ENCODE measurements at places on chromosomes 5 and 9.
A peak's percentile ranks its signal among the peaks of the same experiment; 100 is the strongest.

DNA sequence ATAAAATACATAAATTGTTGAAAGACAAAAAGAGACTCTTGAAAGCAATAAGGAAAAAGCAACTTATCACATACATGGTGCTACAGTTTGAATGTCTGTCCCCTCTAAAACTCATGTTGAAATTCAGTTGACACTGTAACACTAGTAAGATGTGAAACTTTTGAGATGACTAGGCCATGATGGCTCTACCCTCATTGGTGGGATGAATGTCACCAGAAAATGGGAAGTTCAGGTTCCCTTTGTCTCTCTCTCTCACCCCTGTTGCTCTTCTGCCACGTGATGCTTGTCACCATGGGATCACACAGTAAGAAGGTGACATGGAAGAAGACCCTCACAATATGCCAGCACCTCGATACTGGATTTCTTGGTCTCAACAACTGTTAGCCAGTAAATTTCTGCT is 50.3 kb upstream of the SPTLC1 start:
- DNase-seq = no peak

DNA sequence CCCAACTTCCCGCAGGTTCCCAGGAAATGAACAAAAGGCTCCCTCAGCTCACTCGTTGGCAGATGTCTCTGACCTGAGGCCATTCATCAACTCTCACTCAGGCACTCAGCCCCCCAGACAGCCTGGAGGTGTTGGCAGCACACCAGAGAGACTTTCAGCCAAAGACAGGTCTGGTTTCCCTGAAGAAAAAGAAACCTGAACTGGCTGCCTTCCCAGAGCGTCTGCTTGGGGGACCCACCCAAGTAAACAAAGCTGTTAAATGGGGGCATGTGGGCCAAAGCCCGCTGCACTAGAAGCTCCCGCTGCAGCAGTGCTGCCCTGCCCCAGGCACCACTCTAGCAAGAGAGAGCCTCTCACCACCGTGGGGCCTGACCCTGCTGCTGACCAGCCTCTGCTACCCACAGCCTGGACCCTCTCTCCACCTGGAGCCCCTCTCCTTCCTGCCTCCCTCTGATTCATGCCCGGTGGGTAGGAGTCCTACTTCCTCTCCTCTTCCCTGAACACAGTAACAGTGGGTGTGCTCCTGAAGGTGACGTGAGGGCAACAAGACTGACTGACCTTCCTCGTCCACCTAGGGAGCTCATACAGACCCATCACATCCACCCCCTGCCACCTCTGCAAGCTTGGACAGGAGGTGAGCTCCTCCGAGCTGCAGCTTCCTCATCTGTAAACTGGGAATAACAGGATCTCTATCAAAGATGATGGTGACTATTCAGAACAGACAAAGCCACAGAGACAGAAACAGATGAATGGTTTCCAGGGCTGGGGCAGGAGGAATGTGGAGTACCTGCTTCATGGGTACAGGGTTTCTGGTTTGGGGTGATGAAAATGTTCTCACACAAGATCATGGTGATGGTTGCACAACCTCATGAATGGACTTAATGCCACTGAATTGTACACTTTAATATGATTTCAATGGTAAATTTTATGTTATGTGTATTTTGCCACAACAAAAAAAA is 31.0 kb upstream of the GABRP start:
- no peak for DNase-seq

DNA sequence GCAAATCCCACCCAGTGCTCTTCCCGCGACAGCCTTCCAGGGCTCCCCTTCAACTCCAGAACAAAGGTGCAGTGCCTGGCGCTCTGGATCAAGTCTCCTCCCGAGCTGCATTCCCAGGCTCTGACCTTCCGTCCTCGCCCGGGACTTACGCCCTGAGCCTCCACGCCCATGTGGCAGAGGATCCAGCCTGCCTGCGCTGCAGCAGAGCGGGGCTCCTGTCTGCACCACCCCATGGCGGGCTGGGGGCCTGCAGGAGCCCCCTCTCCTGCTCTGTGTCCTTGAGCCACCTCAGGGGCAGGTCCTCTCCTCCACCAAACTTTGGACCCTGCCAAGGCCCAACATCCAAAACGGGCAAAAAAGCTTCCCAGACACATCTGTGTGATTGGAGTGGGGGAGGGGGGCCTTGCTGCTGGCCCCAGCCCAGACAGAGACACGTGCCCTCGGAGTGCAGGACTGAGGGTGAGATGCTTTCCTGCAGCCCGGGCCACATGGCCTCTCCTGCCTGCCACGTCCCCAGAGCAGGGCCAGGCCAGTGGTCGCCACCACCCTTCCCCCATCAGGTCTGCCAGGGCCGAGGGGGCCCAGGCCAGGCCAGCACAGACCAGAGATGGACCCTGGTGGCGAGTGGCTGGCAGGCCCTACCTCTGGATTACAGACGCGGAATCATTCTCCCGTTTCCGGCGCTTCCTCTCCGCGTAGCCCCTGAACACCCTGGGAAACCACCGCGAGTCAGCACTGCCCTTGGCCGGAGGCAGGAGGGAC is 4.4 kb downstream of the NSMF start:
- DNase-seq = peak; percentile 68

GRCh38 chr5:135834639-135835529 is at the start of gene SLC25A48:
SLC25A48 (plus strand) TSS chr5:135834663; CDS start chr5:135834848, 185 bp downstream.
- DNase-seq = peak; percentile 88

DNA sequence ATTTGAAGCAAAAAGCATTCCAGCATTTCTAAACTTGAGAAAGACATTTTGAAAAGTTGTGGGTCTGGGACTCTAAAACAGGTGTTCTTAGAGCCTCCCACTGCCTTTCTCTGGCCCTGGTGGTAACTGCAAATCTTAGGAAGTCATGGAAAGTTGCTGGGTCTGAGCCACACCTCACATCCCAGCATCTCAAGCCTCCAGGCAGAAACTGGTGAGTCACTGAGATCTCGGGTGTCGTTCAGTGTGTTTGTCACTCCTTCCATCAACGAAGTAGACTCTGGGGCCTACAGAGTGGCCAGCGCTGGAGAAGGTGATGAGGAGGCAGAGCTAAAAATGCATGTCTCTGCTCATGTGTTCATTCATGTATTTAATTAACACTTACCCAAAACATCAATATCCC is 59.6 kb upstream of the C5orf58 start:
- DNase-seq = no peak

DNA sequence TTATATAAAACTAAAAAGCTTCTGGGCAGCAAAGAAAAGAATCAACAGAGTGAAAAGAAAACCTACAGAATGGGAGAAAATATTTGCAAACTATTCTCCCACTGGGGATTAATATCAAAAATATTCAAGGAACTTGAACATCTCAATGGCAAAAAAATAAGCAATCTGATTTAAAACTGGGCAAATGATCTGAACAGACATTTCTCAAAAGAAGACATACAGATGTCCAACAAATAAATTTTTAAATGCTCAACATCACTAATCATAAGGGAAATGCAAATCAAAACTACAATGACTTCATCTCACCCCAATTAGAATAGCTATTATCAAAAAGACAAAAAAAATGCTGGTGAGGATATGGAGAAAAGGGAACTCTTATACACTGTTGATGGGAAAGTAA is 57.2 kb upstream of the SSBP2 start:
- DNase-seq = no peak

GRCh38 chr5:1508659-1509290 is 15.0 kb downstream of the LPCAT1 start:
- DNase-seq = no peak

DNA sequence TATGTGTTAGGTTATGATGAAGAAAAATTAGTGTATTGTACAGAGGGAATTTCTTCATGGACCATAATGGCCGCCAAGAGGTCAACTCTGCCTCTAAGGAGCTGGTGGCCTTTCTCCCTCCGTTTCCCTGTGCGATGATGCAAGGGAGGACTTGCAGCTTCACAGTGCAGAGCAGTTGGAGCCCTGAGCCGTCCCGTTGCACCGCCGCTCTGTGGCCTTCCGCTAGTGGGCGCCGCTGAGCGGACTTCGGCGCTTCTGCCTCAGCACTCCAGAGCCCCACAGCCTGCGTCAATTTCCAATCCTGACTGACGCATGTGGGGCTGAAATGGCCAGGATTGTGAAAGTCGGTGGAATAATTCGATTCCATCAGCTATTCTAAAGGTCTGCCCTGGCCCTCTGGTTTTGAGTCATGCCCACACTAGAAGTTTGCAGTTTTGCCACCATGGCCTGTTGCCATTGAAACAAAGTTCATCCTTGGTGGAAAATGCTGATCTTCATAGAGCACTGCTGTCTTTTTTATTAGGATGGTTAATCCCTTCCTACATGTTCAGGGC is 22.7 kb upstream of the LECT2 start:
- no peak for DNase-seq

DNA sequence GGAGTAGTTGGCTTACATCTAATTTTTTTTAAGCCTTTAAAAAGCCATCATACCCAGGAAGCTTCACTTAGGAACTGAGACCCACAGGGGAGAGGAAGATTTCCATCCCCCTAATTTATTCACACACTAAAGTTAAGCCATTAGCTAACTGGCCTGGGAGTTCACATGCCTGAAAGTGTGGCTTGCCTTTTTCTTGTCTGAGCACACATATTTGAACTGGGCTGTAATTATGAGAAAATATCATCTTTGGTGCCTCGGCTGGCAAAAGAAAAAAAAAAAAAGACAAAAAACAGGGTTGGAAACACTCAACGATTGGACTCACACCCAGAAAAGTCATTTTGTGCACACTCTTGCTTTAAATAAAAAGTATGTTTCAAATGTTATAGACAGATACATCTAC is 847.3 kb downstream of the MAT2B start:
- no peak for DNase-seq

DNA sequence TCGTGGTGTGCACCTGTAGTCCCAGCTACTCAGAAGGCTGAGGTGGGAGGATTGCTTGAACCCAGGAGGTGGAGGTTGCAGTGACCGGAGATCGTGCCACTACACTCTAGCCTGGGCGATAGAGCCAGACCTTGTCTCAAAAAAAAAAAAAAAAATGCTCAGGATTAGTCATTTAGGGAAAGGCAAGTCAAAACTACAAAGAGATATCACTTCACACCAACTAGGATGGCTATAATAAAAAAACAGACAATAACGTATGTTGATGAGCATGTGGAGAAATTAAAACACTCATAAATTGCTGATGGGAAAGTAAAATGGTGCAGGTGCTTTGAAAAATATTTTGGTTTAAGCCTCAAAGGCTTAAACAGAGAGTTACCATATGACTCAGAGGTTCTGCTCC is 6.3 kb upstream of the ANKRD34B start:
- DNase-seq = no peak

DNA sequence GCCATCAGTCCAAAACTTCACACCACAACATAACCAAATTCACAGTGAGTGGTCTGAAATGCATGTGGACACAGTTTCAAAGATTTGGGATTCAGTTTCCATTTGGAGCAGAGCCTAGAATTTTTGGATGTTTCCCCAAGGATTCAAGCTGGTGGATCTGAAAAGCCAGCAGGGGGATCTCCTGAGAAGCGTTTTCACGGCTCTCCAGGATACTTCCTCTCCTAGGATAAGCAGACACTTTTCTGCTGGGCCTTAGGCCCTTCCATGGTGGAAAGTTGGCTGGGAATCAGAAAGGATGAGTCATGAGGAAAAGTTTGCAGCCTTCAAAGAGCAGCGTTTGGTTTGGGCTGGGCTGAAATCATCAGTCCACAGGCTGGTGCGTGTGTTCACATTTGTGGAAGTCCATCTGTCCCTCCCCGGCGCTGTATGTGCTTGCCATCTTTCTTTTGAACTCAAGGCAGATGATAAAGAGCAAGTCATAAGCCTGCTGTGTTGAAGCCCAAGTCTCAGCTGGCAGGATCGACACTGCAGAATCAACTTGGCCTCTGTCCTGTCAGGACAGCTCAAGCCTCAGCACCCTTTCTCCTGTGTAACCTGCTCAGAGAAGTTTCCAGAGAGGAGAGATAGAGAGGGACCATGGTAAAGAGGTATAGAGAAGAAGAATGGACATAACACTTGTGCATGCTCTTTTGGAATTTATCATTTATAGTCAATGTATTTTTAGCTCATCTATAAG is 152.6 kb upstream of the MSX2 start:
- peak; percentile 95 for DNase-seq

DNA sequence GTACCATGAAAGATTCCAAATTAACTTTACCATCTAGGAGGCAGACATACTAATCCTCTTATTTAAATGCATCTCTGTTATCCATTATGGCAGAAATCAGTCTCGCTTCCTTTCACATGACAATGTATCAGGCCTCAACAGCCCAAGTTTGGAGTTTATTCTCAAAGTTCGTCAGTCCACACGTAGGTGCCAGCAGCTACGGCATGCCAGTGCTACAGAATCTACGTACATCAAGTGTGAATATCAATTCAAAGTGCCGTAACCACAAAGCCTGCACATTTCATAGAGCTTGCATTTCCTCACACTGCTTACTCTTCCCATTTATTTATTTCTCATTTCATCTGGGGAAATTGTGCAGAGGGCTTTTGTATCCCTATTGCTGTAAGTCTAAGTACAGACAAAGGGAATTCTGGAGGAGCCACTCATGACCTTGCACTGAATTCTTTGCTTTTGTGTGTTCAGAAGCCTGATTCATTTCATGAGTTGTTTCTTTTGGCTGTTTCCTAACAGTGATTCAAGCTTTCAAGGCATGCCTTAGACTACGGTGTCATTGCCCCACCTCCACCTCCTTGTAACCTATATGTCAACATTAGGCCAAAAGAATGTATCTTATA is 10.0 kb downstream of the ENC1 start:
- DNase-seq = no peak

DNA sequence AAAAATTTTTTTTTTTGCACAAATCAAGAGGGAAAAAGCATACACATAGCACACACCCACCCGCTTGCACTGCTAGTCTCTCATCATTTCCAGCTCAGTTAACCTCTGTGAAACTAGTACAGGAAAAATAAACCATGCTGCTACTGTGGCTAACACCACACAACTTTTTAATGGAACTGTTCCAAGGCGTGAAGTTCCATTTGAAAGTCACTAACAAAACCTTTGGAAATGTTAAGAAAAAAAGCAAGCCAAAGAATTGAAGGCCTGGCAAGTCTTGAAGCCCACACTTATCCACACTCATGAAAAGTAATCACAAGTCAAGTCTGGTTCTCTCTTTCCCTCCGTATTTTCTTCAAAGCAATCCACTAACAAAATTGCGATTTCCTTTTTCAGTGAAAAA is 116.3 kb downstream of the FANCC start:
- no peak for DNase-seq
